ENCODE measurements at places on chromosomes 12 and 14.
A peak's percentile ranks its signal among the peaks of the same experiment; 100 is the strongest.

GRCh38 chr14:60565211-60565610, 56.3 kb downstream of the SIX6 start:
- DNase-seq: no peak

DNA sequence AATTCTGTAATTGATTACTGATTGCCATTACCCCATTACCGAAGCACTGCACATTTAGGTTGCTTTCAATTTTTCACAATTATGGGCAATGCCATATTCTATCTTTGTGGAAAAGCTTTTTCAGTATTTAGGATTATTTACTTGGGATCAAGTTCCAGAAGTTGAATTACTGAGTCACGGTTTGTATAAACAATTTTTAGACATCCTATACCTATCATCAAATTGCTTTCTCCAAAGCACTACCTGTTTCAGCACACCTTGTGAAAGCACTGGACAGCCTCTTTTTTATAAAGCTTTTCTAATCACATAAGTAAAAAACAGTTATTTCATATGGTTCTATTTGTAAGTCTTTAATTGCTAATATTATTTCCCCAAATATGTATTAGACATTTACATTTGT, 221.5 kb upstream of the CAND1 start:
- no peak for DNase-seq

DNA sequence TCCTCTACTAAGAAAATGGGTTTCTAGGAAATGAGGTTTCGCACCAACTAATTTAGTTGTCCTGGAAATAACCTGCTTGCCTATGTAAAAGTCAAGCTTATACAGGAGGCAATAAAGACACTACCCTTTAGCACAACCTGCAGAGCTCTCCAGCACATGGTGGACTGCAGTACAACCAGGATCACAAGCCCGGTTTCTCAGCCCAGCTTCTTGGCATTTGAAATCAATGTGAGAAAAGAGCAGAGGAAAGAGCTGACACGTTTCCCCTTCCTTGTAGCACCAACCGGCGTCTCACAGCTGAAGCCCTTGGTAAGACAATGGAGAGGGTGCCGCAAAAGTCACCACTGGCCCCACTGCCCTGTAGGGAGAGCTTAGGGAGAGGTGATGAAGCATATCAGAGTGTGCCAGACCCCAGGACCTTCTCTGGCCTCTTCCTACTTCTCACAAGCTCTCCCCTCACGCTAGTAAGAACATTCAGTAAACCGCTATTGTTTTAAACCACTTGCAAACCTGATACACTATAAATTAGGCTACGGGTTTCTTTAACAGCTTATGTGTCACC, 8.6 kb downstream of the SPTLC2 start:
- DNase-seq: no peak

DNA sequence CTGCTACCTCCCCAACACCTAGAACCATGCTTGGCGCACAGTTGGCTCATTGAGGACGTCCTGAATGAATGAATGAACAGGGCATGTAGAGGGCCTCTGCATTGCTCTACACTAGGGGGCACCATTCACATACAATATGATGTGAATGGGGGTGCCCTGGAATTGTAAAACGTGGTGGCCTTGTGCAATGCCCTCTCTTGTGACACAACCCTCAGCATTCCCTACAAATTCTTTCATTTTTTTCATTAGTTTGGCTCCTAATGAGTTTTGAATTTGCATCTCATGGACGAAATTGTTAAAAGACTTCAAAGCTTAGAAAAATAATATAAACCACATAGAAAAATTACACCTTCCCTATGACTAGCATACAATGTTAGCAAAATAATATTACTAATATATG, 2.3 kb upstream of the DIO2 start:
- peak; percentile 31 for DNase-seq

GRCh38 chr14:96267336-96267735, 11.3 kb downstream of the BDKRB1 start:
- peak; percentile 74 for DNase-seq

GRCh38 chr12:13376610-13377373, 180.3 kb downstream of the EMP1 start:
- no peak for DNase-seq

DNA sequence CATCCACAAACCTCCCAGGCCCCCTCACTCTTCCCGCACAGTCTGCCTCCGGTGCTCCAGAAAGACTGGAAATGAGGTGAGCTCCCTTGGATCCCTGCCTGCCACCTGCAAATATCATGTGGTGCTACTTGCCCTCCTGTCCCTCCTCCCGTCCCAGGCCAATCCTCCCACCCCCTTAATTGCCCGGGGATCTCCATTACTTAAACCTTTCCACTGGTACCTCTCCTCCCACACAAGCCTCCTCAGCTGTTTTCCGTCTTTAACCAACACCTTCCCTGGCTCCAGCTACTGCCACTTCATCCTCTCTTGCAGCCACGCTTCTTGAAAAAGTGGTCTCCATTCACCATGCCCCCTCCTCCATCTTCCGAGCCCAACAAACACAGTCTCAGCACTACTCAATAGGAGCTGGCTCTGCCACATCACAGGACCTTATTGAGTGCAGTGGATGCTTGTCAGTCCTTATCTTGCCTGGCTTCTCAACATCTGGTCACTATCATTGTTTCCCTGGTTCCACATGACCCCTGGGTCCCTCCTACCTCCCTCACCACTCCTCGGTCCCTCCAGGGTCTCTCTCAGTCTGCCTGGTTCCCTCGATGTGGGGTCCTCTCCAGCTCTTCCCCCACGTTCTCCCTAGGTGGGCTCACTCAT, 11.5 kb downstream of the FAIM2 start:
- no peak for DNase-seq

DNA sequence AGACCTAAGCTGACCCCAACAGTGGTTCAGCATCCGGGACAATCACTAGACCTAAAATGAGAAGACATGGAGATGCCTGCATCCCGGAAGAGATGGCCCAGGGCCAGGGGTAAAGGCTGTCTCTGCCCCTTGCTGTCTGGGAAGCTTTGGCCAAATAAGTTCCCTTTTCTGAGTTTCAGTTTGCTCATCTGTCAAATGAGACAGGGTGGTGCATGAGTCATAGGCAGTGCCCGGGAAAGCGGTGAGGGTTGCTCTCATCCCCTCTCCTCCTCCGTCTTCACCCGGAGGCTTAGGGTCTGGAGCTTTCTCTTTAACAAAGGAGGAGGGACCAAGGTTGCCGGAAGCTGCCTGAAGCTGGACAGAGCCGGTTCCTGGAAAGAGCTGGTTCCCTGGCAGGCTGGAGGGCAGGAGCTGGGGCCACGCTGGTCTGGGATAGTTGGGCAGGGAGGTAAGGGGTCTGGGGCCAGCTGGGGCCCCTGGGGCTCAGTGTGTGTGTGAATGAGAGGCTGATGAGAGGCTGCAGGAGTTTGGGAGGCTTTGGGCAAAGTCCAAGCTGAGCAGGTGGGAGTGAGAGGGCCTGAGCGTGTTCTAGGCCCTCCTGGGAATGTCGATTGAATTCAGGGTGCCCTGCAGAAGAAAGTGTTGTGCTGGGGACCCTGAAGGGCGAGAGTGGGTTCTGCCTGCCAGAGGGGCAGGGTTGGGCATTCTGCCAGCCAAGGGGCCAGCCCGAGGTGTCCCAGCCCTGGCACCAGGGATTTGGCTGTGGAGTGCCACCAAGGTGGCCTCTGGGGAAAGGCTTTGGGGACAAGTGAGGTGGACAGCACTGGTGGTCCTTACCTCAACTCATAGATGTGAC, at the start of gene SDSL:
TSS of gene SDSL (plus strand) at position 351 of the 856 bp plus-strand sequence. CDS start 5,603 bp downstream, outside the sequence.
- peak; percentile 86 for DNase-seq

DNA sequence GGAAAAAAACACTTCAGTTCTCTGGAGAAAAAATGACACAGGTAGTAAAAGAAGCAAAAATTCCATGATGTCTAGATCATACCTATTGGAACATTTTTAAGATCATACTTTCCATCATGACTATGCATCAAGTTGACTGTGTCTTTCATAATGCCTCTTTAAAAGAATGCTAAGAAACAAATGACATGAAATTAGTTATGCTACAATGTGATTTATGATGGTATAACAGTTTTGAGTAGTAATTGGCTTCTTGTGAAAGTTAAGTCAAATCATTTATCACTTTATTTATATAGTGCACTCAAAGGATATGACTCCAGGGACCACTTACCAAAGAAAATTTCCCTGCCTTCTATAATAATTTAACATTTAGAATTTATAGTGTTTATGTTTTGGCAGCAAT, 28.5 kb downstream of the RASSF9 start:
- no peak for DNase-seq

DNA sequence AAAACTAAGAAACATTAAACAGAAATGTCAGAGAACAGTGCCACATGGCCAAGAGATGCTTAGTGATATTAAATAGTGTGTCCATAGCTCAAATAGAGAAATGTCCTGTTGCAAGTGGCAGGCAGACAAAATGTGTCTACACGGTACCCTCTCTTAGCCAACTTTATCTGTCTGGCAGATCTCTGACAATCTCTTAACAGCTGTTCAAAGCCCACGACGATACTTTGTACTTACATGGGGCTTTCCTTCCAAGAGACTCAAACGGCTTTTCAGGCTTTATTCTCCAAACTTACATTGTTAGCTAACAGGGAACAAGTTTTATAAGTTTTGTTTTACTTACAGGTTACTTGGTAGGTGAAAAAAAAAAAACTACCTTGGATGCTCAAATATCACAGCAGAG, 45.6 kb downstream of the ARMH4 start:
- DNase-seq: no peak

DNA sequence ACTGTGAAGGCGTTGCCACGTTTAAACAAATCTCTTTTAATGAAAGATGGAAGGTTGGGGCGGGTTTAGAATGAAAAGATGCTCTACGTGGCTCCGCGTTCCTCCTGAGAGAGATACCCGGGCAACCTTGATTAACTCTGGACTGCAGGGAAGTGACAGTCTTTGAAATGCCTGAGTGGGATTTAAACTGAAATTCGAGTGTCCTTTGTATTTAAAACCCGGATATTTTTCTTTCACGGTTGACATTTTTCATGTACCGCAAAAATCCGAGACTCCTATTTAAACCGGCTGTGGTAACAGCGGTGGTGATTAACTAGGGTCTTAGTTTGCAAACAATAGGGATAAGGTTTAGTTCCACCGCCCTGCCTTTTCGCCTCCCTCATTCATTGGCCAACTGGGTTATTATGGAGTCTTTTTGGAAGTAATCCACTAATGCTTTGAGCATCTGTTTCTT, 707 bp downstream of the G2E3 start:
- peak; percentile 24 for DNase-seq

DNA sequence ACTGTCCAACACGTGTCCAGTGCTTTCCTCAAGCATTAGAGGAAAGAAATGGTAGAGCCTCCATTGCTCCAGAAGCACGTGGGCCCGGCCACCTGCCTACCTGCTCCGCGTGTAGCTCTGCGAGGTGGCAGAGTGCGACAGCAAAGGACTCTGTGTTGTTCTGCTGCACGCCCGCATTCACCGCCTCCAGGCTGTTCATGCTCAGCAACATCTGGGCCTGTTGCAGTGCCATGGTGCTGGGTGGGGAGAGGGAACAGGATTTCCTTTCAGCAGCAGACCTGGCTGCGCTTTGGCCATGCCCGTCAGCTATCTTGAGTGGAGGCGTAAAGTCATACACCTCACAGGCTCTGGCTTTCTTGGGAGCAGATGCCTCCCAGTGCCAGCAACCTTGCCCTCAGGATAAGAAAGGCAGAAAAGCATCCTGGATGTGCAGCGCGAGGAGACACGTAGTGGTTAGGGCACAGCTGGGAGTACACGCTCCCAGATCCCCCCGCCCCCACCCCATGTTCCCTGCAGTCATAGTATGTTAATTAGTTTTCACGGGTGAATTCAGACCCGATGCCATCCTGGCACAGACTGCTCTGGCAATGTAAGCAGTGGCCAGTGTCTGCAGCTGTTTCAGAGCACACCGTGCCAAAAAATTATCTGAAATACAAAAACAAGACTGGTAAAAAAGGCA, 25.1 kb downstream of the ANAPC5 start:
- DNase-seq: no peak

DNA sequence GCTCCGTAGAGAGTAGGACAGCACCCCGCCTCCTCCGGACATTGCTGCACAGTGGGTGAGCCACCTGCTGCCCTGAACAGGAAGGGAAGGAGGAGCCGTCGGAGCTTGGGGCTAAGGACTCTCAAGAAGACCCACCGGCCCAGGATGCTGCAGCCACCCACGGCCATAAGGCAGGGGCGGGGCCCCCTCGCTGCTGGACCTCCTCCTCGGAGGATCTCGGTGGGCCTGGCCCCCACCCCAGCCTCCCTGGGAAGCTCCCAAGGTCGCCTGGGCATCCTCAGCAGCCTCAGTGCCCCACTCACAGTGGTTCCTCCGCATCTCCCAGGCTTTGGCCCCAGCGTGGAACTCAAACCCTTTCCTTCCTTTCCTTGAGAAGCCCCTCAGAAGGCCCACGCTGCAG, 68.6 kb upstream of the DIO3 start:
- DNase-seq: no peak

DNA sequence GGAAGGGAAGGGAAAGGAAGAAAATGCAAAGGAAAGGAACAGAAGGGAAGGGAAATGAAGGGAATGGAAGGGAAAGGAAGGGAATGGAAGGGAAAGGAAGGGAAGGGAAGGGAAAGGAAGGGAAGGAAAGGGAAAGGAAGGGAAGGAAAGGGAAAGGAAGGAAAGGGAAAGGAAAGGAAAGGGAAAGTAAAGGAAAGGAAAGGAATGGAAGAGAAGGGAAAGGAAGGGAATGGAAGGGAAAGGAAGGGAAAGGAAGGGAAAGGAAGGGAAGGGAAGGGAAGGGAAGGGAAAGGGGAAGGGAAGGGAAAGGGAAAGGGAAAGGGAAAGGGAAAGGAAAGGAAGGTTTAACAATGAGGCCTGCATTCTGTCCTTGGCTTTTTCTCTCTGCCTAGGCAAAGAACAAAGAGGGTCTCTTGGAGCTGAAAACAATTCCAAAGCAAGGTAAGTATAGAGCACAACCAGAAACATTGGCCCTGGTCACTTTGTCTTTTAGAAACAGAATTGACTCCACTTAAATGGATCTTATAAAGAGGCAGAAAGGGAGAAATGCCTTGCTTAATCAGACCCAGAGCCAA, 525.9 kb upstream of the TMPO start:
- DNase-seq: no peak

DNA sequence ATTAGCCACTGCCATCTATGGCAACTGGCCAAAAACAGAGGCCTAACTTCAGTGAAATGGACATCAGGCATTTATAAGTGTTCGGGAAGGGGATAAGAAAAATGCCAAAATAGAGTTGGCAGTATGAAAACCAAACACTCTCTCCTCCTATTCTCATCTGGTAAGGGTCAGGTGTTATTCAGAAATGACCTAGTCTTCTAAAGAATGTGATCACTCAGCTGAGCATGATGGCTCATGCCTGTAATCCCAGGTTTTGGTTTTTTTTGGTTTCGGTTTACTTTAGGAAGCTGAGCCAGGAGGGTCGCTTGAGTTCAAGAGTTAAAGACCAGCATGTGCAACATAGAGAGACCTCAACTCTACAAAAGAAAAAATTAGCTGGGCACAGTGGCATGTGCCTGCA, 170.3 kb downstream of the GRIN2B start:
- no peak for DNase-seq

DNA sequence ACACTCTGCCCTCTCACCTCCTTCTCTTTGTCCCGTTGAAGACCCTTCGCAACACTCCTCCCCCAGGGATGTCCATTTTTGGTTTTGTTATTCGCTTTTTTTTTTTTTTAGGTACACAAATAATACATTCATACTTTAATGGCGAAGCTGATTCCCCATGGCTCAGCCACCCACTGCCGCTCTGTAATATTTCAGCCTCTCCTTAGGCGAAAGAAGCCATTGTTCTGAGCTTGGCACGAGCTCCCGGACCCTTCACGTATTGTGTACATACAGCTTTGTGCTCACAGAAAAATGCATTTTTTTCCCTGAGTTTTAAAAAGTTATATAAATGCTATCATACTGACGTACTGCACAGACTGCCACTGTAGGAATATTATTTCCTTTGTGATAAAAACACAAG, 115.0 kb downstream of the TMEM132C start:
- DNase-seq: no peak

GRCh38 chr12:80041692-80042091, 57.6 kb upstream of the OTOGL start:
- no peak for DNase-seq

Data from hepatic stellate cell (primary cell).